ENCODE measurements at places on chromosomes 12 and 14.

DNA sequence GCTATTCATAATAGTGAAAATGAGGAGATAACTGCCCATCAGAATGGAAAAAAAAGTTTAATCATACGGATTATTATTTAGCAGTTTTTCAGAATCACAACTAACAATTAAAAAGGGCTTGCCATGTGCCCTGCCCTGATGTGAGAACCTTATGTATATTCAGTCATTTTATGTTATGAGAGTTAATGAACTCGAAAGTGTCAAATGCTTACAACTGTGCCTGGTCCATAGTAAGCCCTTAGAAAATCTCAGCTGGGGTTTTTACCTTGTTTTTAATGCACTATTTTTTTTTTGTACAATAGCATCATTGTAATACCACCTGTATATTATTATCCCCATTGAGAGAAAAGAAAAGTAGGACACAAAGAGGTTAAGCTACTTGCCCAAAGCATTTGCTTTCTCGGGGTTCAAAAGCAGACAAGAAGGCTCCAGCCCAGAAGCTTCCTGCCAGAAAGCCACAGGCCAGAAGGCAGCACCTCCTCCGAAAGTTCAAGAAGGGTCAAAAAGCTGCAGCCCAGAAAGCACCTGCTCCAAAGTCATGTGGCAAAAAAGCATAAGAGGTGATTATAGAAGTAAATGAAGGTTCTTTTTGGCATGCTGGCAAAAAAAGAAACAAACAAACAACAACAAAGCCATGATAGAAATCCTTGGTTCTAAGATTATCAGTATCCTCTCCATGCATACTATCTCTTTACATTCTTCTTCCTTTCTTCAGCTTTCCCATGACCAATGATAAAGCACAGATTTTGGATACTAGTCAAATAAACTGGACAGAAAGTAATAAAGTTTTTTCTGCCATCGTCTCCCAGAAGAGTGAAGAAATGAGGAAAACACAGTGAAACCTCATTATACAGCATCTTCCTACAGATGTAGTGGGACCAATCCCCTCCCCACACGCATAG, 59.1 kb upstream of the NAP1L1 start:
- no peak for DNase-seq

DNA sequence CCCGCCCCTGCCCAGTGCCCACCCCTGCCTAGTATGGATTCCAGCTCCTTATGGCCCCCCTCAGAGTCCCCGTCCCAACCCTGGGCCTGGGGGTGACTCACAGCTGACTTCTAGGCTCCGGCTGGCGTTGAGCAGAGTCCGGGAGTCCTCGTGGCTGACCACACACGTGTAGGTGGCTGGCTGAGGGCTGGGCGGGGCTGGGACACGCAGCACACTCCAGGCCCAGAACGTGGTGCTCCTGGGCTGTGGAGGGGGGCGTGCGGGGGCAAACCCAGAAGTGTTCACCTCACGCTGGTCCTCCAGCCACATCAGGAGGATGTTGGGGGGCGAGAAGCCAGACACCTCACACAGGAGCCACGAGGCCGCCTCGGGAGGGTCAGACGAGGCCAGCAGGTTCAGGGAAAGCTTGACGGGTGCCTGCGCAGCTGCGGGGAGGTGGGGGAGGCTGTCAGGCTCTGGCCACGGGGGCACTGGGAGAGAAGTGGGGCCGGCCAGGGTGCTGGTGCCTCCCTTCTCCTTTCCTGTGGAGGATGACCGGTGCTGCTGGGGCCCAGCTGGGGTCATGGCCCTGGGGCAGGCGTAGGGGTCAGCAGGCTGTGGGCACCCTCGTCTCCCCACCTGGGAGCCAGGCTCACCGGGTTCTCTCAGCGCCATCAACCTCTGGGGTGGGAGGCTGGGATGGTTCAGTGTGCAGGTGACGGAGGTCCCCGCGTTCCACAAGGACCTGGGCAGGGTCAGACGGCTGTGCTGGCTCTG, 314.1 kb downstream of the TMEM121 start:
- peak; percentile 0 for DNase-seq

DNA sequence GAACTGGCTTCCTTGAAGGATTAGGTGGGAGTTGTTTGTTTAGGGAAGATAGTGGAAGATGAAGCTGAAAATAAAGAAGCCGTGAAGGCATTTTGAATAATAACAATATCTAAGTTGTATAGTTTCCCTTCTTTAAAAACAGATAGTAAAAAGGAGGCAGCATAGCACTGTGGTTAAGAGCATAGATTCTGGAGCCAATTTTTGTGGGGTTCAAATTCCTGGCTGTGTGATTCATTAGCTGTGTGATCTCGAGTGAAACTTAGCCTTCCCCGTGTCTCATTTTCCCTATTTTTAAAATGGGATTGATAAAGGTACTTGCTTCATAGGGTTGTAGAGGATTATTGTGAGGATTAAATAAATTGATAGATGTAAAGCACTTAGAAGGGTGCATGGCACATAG, 104.5 kb downstream of the MYRFL start:
- DNase-seq, result no peak

DNA sequence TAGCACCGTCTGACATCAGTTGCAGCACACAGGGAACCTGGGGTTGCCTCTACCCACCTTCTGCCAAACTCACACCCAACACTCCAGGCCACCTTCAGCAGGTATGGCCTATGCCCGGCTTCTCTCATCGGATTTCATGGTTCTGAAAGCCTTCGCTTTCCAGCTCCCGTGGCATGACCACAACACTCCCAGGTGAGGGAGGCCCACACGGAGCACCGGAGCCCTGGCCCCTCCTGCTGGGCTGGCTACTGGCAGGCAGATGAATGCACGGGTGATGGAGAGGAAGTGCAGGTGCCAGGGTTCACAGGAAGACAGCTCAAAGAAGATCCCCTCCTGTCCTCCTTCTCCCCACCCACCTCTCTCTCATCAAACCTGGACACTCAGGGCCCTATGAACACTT, 37.2 kb downstream of the CACNA2D4 start:
- no peak for DNase-seq

DNA sequence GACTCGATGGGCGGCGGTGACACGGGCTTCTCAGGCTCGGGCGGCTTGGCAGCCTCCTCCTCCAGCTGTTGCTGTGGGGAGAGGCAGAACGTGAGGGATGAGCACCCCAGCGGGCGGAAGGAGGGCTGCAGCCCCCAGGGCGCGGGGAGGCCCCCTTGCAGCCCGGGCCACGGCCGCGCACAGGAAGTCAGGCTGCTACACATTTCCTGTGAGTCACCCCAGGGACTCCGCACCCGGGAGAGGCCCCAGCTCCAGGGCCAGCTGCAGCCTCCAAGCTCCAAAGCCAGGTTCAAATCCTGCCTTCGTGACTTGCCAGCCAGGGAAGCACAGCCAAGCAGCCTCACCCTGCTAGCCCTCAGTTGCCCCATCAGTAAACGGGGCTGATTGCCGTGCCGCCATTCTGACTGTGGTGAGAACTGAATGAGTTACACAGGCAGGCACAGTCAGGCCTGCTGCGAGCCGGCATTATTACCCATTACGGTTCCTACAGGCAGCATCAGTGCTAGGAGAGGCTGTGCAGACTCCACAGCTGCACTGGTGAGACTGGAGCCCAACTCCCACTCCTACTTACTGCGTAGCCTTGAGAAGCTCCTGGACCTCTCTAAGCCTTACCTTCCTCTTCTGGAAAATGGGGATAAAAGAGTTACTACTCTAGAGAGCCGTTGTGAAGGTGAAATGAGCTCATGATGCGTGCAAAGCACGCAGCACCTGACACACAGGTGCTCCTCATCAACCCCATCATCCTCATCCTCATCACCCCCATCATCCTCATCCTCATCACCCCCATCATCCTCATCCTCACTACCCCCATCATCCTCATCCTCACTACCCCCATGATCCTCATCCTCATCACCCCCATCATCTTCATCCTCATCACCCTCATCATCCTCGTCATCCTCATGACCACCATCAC, 100.9 kb downstream of the NCOR2 start:
- DNase-seq, result peak; percentile 89

DNA sequence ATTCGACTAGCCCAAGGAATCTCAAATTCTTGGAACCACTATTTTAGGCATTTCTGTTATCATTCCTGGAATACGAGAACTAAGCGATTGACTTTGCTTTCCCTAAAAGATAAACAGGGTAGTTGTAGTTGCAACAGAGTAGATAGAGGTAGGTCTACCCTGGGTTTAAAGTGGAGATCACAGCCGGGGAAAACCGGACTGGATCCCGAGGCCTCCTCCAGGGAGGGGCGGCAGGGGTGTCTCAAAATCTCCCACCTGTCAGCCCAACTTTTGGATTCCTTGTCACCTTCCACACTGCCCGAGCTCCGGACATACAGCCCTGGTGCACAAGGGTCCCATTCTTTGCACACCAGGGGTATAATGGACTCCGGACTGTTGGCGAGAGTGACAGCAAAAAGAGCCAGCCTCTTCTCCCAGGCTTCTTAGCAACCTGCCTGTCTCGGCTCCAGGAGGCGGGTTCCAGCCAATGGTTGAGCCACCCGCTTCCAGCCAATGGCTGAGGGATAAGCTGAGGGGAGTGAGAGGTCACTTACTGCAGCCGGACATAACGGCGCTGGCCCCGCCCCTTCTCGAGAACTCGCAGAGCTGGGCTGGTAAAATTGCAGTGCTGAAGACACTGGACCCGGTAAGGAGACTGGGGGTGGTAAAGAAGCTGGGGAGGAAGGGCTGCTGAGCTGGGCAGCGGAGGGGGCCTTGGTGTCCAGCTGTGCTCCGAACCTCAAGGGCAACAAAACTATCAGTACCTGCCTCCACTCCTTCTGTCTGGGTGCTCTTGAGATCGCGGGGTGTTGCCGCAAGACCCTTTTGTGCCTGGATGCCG, at the start of gene SUOX:
SUOX (plus strand) TSS at position 562 of the 820 bp plus-strand sequence. CDS start 4,946 bp downstream, outside the sequence.
- DNase-seq, result no peak

DNA sequence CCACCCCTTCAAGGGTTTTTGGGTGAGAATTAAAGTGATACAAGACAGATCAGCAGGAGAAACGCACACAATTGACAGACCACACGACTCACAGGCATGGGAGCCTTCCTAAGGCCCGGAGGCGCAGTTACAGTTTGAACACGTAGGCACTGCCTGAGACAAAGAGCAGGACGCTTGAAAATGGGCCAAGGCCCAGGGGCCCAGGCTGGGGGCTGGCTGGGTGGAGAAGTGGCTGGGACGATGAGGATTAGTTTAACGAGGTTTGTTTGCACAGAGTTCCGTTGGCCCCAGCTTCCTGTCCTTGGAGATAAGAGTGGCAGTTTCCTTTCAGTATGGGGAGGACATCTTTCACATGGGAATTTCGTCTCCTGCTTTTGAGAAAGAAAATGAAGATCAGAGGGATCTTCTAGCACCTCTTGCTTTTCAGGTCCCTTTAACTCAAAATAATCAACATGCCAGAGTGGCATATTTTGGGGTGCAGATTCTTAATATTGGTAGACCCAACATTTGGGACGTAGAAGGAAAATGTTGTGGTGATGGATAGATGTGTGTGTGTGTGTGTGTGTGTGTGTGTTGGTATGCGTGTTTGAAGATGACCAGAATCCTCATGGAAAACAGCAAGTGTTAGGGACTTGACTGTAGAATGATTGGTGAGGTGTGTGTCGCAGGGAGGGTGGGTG, 44.6 kb downstream of the DLK1 start:
- DNase-seq, result no peak

DNA sequence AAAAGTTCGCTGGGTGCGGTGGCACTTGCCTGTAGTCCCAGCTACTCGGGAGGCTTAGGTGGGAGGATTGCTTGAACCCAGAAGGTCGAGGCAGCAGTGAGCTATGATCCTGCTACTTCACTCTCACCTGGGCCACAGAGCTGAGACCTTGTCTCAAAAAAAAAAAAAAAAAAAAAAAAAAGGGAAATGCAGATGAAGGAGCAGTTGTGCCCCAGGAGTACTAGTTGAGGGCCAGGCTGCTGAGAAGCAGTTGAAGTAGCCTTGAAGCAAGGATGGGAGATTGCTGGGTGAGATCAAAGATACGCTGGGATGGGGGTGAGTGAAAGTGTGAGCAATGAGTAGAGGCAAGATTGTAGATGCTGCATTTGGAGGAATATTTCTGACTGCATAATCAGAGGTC, 93.4 kb upstream of the DNM1L start:
- no peak for DNase-seq
